ENCODE measurements at places on chromosomes 3 and 15.

- no peak for DNase-seq
These were observed 14.5 kb upstream of the CFAP20DC start for GRCh38 chr3:59064276-59064675.

GRCh38 chr3:95923496-95924210 is 890.7 kb upstream of the EPHA6 start:
- no peak for DNase-seq

DNA sequence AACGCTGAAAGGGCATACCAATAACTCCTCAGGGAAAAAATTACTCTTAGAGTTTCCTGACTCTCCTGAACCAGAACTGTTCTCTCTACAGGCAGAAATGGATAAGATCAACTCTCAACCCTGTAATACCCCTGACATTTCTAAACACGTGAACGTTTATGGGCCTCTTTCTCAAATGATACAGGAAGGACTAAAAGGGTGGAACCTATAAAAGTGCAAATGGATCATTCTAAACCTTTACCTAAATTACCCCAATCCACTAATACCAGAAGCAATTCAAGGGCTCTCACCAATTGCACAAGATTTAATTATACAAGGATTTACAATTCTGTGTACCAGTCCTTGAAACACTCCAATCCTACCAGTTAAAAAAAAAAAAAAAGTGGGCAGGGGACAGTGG is 98.0 kb upstream of the FAM174B start:
- DNase-seq = no peak

GRCh38 chr3:142310439-142310838 is 85.1 kb upstream of the GK5 start:
- DNase-seq = no peak

GRCh38 chr3:171797265-171797679 is 13.0 kb downstream of the PLD1 start:
- no peak for DNase-seq

GRCh38 chr3:42876401-42876800 is 722 bp upstream of the CYP8B1 start:
- DNase-seq = no peak

DNA sequence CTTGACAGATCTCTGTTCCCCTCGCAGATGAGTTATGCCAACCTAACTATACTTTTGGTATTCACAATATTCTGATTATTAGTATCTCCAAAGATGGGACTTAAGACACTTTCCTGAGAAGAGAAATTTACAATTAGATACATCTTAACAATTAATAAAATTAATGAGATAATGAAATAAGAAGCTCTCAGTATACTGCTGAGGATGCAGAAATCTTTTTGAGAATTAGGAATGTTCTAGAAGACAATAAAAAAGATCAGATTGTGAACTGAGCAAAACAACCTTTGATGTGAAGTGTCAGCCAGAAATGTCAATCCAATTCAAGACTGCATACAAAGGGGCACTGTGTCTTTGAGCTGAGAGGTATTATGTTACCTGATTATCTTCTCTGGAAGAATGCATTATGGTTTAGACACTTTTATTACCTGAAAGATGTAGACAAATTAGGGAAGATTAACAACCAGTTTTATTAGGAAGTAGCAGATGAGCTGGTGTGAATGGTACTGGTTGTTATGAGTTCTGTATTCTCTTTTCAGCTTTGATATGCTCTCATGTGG is 262.9 kb downstream of the TIGIT start:
- no peak for DNase-seq

DNA sequence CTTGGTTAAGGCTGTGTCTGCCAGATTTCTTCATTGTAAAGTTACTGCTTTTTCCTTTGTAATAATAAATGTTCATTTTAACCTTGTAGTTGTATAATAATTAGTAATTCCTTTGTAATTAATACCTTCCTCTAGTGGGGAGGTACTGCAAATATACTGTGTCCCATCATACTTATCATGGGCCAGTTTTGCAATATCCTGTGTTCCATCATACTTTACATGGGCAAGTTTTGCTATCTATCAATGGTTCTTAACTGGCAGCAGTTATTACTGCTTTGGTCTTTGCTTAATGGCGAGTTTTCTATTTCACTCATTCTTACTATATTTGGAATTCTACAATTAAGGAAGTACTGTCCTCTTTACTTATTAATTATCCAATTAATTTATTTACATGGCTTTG is 10.6 kb downstream of the ATP2C1 start:
- no peak for DNase-seq
